ENCODE measurements at places on chromosomes 12 and 14. TPM values are rescaled to one million over a fixed set of nuclear protein-coding genes. Genes with fewer than 3 reads are reported as not detected.

DNA sequence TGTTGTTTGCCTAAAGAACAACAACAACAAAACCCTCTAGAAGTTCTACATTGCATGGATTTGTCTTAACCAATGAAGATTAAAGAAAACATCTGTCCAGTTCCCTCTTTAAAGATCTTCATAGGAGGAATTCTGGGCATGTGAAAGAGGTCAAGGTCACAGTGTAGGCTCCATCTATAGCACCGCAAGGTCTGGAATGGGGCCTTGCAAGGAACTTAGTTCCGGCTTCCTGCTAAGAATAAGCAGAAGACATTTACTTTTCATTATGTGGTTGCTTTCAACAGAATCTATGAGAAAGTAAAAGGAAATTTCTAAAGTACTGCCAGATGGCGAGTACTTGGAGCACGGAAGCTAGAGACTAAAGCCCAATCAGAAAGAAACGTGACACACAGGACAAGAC is 57.2 kb upstream of the GNPNAT1 start:
- no peak for DNase-seq
- H3K27me3 ChIP-seq, result no peaks in the 10 kb centered on the region
- H3K27ac ChIP-seq, result no peak overlapping the region
- H3K4me3 ChIP-seq, result no peak overlapping the region
- no peaks in the 10 kb centered on the region for H3K36me3 ChIP-seq

DNA sequence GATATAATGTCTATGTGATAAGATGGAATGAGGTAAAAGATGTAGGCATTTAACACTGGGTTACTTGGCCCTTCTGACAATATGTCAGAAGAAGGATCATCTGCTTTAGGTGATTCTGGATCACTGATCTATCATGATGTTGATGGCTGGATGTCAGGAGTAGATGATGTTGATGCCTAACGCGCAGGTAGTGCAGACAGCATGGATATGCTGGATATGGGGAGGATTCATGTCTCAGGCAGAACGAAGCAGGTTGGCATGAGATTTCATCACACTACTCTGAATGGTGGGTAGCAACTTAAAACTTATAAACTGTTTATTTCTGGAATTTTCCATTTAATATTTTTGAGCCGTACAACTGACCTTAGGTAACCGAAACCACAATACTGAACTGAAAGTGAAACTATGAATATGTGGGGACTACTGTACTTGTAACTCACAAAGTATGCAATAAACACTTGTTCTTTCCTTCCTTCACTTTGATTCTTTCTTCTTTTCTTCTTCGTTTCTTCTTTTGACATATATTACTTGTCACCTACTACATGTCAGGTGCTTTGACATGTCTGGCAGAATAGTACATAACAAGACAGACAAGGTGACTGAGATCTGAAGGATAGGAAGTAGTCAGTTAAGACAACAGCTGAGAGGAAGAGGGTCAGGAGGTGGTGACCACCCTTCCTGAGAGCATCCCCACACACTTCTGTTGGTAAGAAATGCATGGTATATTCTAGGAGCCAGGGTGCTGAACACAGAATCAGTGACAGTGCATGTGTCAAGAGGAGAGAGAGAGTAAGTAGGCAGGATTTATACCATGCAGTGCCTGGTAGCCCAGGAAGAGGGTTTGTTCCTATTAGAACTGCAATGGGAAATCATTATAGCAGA is 238.8 kb downstream of the PPFIA2 start:
- H3K27ac ChIP-seq, result no peak overlapping the region
- H3K4me1 ChIP-seq, result no peaks in the 10 kb centered on the region
- no peak overlapping the region for H3K4me3 ChIP-seq
- H3K36me3 ChIP-seq, result no peaks in the 10 kb centered on the region
- no peaks in the 10 kb centered on the region for H3K27me3 ChIP-seq

GRCh38 chr12:103833095-103833775 is 7.8 kb downstream of the NT5DC3 start:
- H3K27me3 ChIP-seq, result no peaks in the 10 kb centered on the region
- DNase-seq, result no peak
- H3K27ac ChIP-seq, result no peak overlapping the region
- peaks cover 18% of the 10 kb centered on the region for H3K4me1 ChIP-seq

GRCh38 chr12:76571256-76571655 is 11.7 kb upstream of the OSBPL8 start:
- no peak overlapping the region for H3K4me3 ChIP-seq
- no peaks in the 10 kb centered on the region for H3K4me1 ChIP-seq
- H3K27me3 ChIP-seq, result no peaks in the 10 kb centered on the region
- no peak overlapping the region for H3K27ac ChIP-seq
- no peaks in the 10 kb centered on the region for H3K36me3 ChIP-seq

GRCh38 chr12:54579258-54579657 is 9.2 kb downstream of the PPP1R1A start:
- H3K4me3 ChIP-seq, result no peak overlapping the region
- no peaks in the 10 kb centered on the region for H3K36me3 ChIP-seq
- H3K27me3 ChIP-seq, result no peaks in the 10 kb centered on the region

DNA sequence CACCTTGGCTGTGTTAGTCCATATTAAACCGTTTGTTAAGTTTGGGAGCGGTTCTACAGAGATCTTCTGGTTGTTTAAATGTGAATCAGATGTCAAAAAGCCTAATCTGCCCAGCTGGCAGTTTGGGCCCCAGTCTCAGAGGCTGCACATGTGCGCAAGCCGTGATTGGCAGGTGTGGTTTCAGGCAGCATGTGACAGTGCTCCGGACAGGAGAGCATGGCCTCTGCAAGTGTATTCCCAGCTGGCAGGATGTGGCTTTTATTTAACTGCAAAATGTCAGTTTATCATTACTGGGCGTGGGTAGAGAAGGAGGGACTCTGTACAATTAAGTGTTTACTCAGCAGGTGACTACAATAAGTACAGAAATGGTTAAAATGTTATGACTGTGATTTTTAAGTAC is 77.5 kb downstream of the PELI2 start:
- H3K27ac ChIP-seq, result no peak overlapping the region
- no peaks in the 10 kb centered on the region for H3K36me3 ChIP-seq
- H3K4me1 ChIP-seq, result no peaks in the 10 kb centered on the region
- no peaks in the 10 kb centered on the region for H3K27me3 ChIP-seq
- H3K4me3 ChIP-seq, result no peak overlapping the region
- DNase-seq, result no peak

- DNase-seq, result no peak
- H3K27me3 ChIP-seq, result no peaks in the 10 kb centered on the region
- H3K4me1 ChIP-seq, result peaks cover 11% of the 10 kb centered on the region
- no peaks in the 10 kb centered on the region for H3K36me3 ChIP-seq
Observed at GRCh38 chr12:112905451-112906089, 1.2 kb upstream of the OAS1 start.

The BDKRB1 gene
- total RNA-seq, result not detected

The ATP2B1 gene
- total RNA-seq, result 107 TPM

The LIN7A gene
- total RNA-seq, result 16.2 TPM

The TMEM106C gene
- total RNA-seq, result 247 TPM

Measured in Caco-2 (cell line).